ENCODE measurements at places on chromosomes 3 and 15. TPM values are rescaled to one million over a fixed set of nuclear protein-coding genes. Genes with fewer than 3 reads are reported as not detected.

The RBPMS2 gene
- total RNA-seq, result 6.5 TPM

The ROPN1 gene
- total RNA-seq, result not detected

The GOLGA6L7 gene
- total RNA-seq, result not detected

The KATNBL1 gene
- total RNA-seq, result 41.6 TPM

The ACP3 gene
- total RNA-seq, result not detected

The GOLGA8J gene
- total RNA-seq, result 0.06 TPM

The C3orf85 gene
- not detected for total RNA-seq

The LIPH gene
- total RNA-seq, result 6.2 TPM

The GUCA1C gene
- total RNA-seq, result not detected

The MUC20 gene
- 0.73 TPM for total RNA-seq

The ESYT3 gene
- total RNA-seq, result 1.1 TPM

The LRRC31 gene
- not detected for total RNA-seq

The NOP10 gene
- total RNA-seq, result 532 TPM

The RAB6B gene
- total RNA-seq, result 2.4 TPM

The RBP2 gene
- not detected for total RNA-seq

The ADPGK gene
- 78.5 TPM for total RNA-seq

The OR5H2 gene
- total RNA-seq, result not detected
